ENCODE measurements at places on chromosomes 11 and 22. TPM values are rescaled to one million over a fixed set of nuclear protein-coding genes. Genes with fewer than 3 reads are reported as not detected.

The ENTHD1 gene
- total RNA-seq: not detected

The UPB1 gene
- total RNA-seq: not detected

The YPEL4 gene
- 0.35 TPM for total RNA-seq

The TRIM51 gene
- not detected for total RNA-seq

The TUB gene
- total RNA-seq: 6.7 TPM

The GGTLC3 gene
- not detected for total RNA-seq
